ENCODE measurements at places on chromosomes 11 and 22.

GRCh38 chr11:8221917-8222495, 41.7 kb downstream of the LMO1 start:
- no peak for DNase-seq

GRCh38 chr11:103807806-103808205, 228.6 kb upstream of the DDI1 start:
- no peak for DNase-seq

GRCh38 chr11:105447936-105448702, 161.8 kb upstream of the GRIA4 start:
- no peak for DNase-seq

GRCh38 chr11:125410091-125410490, 86.0 kb downstream of the FEZ1 start:
- DNase-seq = no peak

GRCh38 chr22:37610480-37611129, 2.0 kb downstream of the GGA1 start:
- DNase-seq = no peak

DNA sequence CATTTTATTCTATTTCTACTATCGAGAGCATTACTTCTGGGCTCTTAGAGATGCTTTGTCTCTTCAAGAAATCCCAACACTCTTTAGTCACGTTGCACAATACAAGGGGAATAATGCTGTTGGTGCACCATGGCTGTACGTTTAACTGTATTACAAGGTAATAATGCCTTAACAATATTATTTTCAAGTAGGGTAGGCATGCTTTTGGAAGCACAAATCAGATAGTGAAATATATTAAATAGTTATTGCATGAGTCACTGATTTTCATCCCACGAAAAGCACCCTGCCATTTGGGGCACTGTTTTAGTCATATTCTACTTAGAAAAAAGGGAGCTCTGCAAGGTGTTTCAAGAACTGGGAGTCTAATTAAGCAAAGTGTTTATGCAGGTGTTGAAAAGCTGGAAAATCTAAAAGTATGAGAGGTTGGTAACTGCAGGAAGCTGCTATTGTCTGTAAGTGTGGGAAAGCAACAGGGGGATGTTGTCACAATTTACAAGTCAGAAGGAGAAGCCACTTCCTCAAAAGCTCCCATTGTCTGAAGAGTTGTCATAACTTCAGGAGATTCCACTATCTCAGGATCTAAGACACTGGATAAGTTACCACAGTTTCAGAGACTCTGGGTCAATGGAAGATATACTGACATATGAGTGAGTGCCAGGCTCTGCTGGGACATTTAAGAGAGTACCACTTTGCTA, 218.2 kb downstream of the JRKL start:
- no peak for DNase-seq

- no peak for DNase-seq
Measured at GRCh38 chr11:31926816-31927528, 115.8 kb upstream of the PAX6 start.

GRCh38 chr11:61731952-61732675, 20.3 kb upstream of the MYRF start:
- no peak for DNase-seq

DNA sequence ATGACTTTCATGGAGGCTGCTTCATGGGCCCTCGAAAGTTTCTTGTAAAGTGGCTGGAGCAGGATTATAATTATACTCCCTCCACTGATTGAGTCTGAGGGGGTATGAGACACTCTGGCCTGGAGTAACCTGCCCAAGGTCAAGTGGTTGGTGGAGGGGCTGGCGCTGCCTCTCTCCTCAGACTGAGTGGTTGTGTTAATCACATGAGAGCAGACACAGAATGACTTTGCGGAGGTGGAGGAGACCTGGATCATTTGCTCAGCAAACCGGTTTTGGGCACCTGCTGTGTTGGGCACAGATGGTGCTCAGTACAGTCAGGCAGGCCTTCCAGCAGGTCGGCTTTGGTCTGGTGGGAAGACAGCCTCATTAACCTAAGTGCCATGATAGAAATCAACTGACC, 11.8 kb downstream of the BCR start:
- no peak for DNase-seq

- no peak for DNase-seq
Measured at GRCh38 chr11:36314434-36314767, 18.3 kb downstream of the PRR5L start.

- DNase-seq = peak; percentile 87
Measured at GRCh38 chr11:64206457-64207255, at the start of gene FERMT3. TSS of gene FERMT3 (plus strand) at chr11:64206721. CDS start at chr11:64207365, 644 bp downstream.

DNA sequence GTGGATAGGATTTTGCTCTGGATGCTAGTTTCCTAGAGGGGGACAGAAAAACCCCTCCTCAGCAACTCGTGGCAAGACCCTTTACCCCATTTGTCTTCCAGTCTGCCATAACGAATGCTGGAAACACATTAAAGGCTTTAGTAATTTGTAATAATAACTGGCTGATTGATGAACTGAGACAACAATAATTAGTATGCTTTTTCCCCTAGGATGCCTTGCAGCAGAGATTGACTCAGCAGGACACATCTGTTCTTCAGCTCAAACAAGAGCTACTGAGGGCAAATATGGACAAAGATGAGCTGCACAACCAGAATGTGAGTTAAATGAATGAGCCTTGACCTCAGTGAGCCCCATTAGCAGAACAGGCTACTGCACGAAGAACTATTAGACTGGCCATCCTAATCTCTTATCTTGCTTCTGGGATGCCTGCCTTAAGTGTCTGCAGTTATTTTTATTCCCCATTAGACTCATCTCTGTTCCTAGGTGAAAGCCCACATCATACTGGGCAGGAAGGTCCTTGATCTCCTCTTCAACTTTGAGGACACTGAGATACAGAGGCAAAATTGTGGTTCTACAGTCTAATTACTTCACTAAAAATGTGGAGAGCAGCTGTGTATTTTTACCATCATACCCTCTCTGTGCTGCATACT, 32.9 kb upstream of the DLAT start:
- DNase-seq = no peak

DNA sequence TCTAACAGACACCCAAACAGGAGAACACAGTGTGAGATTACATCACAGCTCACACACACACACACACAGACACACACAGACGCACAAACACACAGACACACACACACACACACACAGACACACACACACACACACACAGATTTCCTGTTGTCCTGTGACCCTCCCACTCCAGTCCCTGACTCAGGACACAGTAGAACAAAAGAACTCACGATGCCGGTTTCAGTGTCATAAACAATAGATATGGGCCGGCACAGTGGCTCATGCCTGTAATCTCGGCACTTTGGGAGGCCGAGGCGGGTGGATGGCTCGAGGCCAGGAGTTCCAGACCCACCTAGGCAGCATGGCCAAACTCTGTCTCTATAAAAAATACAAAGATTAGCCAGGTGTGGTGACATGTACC, 13.8 kb upstream of the KAT5 start:
- DNase-seq = no peak

DNA sequence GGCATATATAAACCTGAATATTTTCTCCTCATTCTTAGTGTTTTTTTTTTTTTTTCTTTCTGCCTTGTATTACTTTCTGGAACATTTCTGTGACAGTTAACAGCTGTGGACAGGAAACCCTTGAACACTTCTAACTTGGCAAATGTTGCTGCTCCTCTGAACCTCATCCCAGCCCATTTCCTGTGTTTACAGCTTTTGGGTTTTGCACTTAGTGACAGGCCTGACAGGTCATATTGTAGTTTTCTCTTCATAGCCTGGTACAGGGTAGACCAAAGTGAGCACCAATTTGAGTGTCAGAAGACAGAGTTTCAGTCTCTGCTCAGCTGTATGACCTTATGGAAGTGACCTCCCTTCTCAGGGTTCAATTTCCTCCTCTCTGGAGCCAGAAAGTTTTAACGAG, 91.6 kb downstream of the STIM1 start:
- no peak for DNase-seq

- DNase-seq = no peak
Measured at GRCh38 chr11:86499723-86500129, 125.0 kb downstream of the CCDC81 start.

- no peak for DNase-seq
Measured at GRCh38 chr11:117819096-117820040, 5.2 kb downstream of the FXYD2 start.

GRCh38 chr11:94673951-94674491, 94.1 kb upstream of the AMOTL1 start:
- no peak for DNase-seq

- DNase-seq = no peak
Measured at GRCh38 chr11:134558258-134558835, 146.3 kb upstream of the B3GAT1 start.

- DNase-seq = no peak
Measured at GRCh38 chr11:120109531-120109930, 28.4 kb downstream of the TRIM29 start.

DNA sequence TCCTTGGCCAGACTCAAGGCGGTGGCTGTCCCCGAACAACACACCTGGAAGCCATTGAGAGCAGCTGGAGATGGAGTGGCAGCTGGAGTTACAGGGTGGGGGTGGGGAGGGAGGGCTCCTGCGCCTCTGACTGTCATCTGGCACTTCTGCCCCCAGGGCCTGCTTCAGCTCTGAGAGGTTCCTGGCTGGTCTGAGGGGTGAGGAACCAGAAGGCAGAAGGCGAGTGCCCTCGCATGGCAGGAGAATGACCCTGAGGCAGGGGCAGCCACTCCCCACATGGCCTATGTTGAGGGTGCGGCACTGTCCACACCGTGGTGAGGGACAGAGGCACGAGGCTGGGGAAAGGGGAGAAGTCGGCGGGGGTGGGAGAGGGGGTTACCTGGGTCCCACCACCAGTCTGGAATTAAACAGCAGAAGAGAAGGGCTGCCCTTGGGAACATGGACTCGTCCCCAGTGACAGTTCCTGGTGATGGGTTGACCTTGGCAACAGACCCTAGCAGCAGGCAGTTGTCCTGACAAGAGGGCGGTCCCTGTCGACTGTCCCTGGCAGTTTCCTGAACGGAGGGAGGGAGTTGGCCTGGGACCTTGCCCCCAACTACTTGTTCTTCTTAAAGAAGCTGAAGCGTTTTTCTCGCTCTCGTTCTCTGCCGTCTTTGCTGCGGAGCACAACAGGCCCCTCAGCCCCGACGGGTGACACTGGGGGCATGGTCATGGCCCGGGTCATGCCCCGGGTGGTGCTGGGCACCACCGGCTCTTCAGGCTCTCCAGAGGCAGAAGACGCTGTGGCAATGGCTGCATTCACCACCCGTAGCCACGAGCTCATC, 7.8 kb upstream of the RBM4B start:
- DNase-seq = no peak

DNA sequence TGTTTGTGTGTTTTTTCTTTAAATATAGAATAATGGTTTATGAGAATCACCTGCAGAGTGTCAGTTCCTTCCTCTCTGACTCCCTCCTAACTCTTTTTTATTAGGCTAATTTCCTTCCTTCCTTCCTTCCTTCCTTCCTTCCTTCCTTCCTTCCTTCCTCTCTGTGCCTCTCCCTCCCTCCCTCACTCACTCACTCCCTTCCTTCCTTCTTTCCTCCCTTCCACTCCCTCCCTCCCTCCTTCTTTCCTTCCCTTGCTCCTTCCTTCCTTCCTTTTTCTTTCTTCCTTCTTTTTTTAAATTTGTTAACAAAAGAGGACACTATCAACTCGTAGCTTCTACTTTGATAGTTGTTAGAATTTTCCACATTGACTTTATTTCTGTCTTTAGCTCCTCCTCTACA, 152.3 kb upstream of the SEZ6L start:
- DNase-seq = no peak

GRCh38 chr11:11229647-11230046, 123.4 kb downstream of the CSNK2A3 start:
- DNase-seq = no peak

DNA sequence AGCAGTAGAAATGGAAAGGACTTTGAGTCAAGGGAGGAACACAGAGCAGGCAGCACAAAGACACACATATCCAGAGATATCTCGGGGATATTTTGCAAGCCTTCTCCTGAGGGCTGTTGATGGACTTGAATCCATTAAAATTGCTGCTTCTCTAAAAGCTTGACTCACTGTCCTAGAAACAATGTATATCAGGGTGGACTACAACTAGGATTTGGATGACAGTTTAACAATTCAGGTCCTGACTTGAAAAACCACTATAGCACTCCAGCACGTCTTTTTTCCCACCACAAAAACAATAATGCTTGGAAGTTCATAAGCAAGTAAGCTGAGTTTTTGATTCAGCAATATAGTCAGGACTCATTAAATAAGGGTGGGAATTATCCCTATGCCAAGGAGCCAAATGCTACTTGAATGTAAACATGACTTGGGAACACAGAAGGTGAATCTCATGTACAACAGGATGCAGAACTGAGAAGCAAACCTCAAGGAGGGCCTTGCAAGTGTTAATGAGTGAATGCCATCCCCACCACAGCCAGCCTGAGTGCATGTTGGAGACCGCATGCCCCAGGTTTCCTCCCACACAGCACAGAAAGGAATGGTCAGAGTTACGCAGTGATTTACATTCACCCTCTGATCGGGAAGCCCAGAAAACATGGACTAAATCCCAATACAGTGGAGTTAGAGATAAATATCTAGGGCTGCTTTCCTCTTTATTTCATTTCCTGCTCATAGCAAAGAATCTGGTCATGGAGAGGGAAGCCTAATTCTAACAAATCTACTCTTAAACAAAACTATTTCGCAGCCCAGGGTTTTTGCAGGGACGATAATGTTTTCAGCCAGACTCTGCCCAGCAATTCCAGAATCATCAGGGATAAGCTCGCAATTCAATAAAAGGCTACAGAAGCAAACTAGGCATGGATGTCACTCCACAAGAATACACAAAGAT, 98.4 kb upstream of the OR9G4 start:
- DNase-seq = no peak

DNA sequence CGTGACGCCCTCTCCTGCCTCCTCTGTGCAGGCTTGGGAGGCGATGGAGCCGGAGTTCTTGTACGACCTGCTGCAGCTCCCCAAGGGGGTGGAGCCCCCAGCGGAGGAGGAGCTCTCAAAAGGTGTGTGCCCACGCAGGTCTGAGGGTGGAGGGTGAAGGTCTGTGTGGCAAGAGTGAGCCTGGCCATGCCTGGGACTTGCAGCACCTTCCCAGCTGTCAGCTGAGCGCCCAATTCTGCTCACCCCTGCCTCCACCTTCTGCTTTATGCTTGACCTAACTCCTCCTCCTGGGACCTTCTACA, 2.5 kb downstream of the PARVG start:
- DNase-seq = no peak

- DNase-seq = no peak
Measured at GRCh38 chr11:95516786-95517185, 272.8 kb downstream of the FAM76B start.

DNA sequence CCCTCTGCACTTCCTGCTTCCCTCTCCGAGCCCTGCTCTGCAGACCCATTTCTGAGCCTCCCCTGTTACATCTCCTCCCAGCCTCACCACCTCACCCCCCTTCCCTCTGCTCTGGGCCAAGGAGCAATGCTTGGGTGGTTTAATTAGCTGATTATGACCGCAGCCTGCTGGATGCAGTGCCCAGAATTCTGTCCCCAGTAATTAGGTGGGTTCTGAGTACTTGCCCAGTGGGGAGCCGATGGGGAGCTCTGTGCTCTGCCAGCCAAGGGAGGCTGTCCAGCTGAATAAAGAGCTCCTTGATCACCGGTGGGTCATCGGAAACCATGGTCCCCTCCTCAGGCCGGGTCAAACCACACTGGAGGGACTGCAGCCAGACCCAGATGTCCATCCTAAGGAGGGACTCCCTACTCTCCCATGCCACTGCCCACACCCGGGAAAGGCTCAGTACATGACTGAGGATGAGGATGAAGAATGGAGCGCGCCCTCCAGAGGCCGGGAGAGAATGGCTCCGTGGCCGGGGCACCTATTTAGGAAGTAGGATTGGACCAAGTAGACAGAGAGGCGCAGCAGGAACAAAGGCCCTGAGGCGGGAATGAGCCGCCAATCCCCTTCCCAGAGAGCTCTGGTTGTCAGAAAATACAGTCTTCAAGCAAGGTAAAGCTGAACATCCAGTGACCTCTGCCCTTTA, 9.1 kb downstream of the ARRB1 start:
- no peak for DNase-seq

- peak; percentile 72 for DNase-seq
Measured at GRCh38 chr22:42169055-42169469, 38.5 kb upstream of the CYP2D6 start.

Measured in stimulated activated CD4-positive, alpha-beta T cell treated with anti-CD3 and anti-CD28 coated beads, Interleukin-2, amount 100 ng/mL, for 24 hours (primary cell).